ENCODE measurements at places on chromosomes 3 and 15.

GRCh38 chr15:36232491-36232890, 346.9 kb upstream of the CDIN1 start:
- DNase-seq: no peak

- DNase-seq: no peak
Measured at GRCh38 chr3:155957412-155957880, 87.0 kb downstream of the GMPS start.

DNA sequence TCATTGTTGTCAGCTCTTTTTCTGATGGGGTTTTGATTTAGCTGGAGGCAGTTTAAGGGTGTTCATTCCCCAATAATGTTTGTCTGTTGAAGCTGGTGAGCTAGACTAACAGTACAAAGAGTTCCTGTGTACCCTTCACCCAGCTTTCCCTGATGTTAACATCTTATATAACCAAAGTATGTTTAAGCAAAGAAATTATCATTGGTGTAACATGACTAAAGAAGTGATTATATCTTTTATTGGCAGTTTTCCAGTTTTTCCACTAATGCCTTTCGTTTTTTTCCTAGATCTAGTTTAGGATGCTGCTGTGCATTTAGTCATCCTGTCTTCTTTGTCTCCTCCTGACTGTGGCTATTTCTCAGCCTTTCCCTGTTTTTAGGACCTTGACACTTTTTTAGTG, 165.6 kb downstream of the LPP start:
- DNase-seq: no peak

- DNase-seq: no peak
Measured at GRCh38 chr3:143226678-143227291, 107.2 kb downstream of the CHST2 start.

DNA sequence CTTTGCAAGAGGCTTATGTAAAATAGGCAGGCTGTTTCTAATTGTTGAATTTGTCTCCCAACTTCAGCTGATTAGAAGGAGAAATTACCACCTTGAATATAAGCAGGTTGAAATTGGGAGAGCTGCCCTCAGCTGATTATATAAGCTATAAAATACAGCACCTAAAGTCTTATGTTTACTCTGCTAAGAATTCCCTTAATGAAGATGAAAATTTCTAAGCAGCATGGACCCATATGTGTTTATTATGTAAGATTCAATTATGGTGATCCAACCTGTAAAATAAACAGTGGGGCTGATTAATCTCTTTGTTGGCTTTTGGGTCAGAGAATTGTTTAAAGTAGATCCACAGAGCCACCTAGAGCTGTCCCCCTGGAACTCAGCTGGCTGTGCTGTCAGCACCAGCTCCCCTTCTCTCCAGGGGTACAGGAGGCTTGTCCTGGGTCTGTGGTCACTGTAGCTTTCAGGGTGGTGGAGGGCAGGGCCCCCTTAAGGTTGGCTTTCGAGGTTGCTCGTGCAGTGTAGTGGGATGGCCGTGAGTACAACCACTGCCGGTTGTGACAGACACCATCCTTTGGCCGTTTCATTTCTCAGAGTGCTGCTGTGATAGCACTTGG, 9.5 kb downstream of the SLCO3A1 start:
- DNase-seq: no peak

- DNase-seq: no peak
Measured at GRCh38 chr15:53836618-53837017, 77.2 kb upstream of the WDR72 start.

- DNase-seq: no peak
Measured at GRCh38 chr15:43330780-43331087, 361 bp upstream of the LCMT2 start.
